ENCODE measurements at places on chromosomes 7 and 10.

DNA sequence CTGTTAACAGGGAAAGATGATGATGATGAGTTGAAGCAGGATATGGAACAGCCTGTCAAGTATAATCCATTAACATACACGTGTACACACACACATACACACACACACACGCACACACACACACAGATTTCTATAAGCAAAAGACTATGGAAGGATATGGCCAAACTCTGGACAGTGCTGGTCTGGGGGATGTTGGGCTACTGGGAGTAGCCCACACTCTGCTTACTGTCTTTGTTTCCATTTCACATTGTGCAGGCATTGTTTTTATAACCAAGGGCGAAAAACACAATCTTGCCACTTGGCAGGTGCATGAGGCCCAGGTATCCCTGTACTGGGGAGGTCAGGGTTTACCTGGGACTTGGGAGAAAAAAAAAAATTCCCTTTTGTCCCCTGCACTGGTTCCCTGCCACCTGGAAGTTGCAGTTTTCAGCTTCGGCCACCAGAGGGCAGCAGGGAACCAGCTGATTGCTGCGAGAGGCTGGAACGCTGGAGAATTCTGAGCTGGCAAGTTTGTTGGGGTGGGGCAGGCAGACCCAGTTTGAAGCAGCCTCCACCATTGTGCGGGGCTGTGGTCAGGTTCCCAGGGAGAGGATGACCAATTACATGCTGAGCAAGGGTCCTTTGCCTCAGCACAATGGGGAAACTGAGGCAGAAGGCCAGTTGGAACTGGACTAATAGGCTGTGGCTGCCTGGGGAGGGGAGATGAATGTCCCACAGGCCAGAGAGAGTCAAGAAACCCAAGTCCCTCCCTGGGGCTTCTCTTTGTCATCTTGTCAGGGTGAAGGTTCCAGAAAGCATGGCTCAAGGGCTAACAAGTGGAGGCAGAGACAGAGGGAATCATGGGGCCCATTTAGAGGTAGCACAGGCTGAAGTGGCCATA lies 27.3 kb downstream of the PPIF start:
- peak; percentile 4 for DNase-seq

DNA sequence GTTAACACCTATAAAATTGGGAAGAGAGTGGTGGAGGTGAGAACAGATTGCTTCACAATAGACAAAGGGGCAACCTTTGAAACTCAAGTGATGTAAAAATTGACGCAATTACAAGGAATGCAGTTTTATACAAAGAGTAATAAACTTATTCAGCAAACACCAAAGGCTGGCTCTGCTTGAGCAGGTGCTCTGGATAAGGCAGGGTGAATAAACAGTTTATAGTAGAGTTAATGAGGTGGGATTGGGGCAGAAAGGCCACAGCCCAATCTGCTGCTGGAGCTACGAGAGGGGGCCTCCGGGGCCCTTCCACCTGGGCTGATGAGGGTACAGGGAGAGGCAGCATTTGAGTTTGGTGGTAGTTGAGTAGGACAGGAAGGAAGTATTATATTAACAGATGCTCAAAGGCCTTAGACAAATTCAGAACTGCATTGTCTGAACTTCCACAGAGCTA lies 6.0 kb downstream of the MUC12 start:
- no peak for DNase-seq

DNA sequence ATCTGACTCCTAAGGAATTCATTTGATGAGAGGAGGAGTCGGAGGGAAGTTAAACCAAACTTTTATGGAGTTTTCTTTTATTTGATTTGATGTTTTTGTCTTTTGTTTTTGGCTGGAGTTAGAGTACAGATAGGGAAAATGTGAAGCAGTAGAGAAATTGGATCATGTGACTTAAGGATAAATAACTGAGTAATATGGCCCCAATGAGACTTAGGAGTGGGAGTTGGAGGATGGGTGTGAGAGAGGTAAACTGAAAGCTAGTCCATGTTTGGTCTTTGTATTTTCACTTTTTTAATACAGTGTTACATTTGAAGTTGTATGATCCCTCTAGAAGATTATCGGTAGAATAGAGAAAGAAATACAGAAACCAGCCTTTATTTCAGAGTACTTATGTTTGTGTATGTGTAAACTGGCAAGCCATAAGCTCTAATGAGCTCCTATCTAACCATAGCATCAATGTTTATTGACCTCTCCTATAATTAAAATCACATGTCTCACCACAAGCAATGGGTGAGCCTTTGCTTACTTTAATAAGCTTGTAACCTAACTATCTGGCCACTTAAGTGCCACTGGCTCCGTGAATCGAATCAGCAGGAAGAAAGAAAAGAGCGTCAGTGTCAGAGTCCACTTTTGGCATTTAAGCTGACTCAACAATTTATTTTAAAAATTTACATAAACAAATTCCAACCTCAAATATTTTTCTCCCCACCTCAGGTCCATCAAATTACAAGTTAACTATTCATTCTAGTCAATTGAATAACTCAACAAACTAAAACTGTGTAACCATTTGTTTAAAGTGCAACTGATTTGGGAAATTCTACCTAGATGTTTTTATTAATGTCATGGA lies 113.8 kb downstream of the EPDR1 start:
- no peak for DNase-seq

DNA sequence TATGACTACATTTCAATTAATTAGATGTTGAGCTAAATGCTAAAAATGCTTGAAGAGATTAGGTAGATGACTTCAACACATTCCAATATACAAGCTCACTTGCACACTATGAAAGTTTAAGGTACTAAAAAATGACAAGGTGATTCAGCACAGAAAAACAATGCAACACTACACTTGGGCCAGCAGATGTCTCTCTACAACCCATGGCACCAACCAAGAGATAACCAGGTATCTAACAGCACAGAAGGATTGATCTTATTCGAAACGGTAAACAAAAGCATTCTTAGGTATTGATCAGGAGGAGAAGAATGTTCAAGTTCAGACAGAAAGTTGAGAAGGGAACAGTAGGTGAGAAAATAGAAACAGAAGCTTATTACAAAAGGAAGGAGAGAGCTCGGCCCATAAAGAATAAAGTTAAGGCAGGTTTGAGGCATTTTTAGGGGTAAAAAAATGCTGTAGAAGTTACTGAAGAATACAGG lies 248.2 kb upstream of the KLF14 start:
- DNase-seq: peak; percentile 63

DNA sequence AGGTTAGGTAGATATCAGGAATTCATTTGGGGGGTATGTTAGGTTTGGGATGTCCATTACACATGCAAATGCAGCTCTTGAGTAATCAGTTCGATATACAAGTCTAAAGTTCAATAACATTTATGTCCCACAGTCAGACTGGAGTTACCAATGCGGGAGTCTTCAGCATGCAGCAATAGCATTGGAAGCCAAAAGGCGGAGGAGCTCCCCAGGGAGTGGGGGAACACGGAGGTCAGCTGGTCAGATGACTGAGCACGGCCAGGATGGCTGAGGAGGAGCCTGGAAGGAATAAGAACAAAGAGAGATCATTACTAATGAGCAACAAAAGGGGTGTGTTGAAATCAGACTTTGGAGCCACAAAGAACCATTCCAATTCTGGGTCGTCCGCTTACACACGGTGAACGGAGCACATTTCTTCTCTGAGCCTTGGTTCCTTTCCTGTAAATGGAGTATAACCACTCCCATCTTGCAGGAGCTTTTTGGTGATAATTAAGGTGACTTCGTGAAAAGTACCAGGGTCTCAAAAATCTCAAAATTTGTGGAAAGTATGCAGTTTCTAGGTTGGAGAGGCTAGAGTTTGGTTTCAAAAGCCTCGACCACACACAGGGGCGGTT lies 478 bp upstream of the ZNF22 start:
- DNase-seq: peak; percentile 43

DNA sequence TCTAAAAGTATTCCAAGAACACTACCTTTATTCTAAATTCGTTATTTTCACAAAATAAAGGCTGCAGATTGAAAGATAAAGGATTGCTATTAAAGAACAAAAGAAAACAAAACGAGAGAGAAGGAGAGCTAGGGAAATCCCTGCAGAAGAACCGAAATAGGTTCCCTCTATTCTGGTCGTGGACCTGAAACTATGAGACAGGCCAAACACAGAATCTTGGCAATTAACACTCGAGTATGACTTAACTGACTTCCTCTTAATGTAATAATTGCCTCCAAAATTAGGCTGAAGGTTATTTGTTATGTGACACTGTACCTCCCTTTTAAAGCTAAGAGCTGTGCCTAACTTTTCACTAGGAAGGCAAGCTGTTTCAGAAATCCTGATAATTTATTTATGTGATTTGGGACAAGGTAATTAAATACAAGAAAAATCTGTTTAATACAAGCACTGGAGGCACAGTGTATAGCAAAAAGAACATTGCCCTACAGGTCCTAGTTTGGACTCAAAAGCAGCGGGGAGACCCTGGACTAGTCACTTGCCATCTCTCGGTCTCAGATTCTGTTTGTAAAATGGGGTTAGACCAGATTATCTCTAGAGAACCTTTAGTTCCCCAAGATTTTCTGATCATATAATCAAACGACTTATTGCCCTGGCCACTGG lies 11.6 kb downstream of the NAMPT start:
- DNase-seq: no peak

DNA sequence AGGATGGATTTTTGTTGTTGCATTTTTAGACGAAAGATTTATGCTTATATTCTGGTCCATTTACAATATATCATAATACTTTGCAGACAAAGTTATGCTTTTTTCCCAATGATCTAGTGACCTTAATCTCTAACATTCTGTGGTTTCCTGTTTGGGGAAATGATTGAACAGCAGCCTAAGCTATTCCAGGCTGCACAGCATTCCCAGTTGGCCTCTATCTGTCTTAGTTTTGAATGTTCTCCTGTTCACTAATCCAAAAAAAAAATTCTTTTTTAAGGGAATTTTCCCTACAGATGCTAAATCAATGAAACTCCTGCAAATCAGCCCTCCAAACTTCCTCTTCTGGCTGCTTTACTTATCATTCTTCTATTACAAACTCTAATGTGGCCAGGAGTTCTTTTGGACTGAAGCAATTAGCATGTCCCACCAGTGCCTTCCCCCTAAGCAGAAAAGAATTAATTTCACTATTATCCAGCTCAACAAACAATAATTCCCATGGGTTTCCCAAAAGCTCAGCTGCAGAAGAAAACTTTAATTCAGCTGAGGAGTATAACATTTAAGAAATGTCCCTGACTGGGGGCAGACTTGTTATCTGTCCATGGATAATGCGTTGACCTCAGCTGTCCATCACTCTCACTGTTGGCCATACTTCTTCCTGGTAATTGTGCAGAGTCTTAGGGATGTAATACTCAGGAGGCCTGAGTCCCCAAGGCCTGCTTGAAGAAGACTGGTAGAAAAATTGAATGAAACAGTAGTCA lies 81.9 kb upstream of the TRIL start:
- no peak for DNase-seq

DNA sequence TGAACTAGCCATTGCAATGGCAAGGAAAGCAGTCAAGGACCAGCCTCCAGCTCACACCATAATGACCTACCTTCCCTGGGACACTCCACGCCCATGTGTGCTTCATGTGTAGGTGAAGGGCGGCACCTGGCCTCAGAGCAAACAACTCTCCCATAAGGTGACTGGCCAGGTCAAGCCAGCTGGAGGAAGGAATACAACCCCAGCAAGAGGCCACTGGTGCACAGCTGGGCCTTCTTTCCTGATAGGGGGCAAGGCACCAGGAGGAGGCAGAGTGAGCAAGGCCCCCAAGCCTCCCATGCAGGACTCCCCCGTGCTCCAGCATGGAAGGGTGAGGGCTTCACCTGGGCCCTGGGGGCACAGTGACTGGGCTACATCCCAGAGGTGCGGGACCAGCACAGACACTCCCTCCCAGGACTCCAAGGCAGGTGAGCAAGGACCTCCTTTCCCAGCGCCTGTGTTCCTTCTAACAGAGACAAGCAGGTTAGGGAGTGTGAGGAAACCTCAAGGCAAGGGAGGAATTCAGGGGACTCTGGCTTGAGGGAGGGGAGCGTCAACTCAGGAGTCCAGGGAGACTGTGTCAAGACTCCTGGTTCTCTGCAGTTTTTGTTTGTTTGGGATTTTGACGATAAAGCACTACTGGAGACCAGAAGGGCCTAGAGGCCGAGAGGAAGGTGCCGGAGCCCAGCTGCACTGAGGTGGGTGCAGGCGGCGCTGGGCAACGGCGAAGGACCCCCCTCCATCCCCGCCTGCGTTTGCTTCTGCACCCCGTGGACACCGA lies 1.7 kb downstream of the PTPRN2 start:
- no peak for DNase-seq

- no peak for DNase-seq
These were observed 190.8 kb downstream of the GFRA1 start for GRCh38 chr10:116082206-116082605.

GRCh38 chr10:71694567-71694968 lies 25.0 kb downstream of the C10orf105 start:
- no peak for DNase-seq

- no peak for DNase-seq
These were observed 42.8 kb downstream of the GLI3 start for GRCh38 chr7:42194238-42194637.

GRCh38 chr7:23335136-23335535 lies 36.0 kb downstream of the MALSU1 start:
- DNase-seq: no peak

GRCh38 chr10:51743146-51743545 lies 43.8 kb upstream of the CSTF2T start:
- DNase-seq: no peak

DNA sequence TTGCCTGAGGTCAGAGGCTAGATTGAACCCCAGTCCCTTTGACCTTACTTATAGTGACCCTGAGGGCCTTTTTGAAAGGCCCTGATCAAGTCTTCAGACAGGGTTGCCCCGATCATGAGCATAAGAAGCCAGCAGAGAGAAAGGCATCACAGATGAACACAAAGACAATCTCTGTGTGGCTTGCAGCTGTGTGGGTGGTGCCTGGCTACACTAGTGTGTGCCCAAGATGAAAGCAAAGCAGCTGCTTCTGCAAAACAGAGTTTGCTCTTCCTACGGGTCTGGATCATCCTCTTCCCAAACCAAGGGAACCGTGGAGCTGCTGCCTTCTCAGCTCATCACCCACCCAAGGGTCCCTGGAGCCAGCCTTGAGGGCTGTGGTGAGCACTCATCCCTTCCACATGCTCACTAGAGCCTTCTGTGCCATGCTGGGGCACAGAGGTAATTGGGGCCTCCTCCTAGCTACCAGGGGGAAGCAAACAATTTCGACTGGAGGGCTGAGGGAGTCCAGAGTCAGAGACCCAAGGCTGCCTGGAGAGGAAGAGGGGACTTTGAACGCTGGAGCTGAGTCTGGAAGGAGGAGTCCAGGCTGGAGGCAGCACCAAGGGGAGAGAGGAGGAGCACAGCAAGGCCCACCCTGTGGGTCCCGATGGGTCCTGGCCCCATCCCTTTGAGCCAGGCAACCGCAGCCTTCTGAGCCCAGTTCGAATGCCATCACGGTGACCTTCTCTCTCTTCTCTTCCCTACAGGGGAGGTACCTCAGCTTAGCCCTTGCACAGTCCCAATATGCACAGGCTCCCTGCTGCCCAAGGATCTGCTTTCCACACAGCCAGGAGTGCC lies 42.3 kb downstream of the ANTXRL start:
- no peak for DNase-seq

GRCh38 chr10:98131619-98132018 lies 2.8 kb upstream of the R3HCC1L start:
- no peak for DNase-seq

DNA sequence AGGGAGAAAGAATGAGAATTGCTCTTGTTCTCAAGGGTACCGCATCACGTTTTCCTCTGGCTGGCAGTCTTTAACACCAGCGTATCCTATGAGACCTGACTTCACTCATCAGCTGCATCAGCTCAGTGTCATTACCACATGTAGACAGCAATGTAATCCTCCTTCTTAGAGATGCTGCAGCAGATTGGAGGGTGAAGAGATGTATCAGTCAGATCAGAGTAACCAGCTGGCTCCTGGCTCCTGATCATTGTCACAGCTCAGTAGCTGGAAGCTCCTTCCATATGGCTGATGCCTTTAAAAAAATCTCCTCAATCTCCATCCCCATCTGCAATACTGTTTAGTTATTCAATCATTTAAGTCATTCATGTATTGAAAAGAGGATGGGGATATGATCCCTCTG lies 39.7 kb upstream of the EPHB6 start:
- DNase-seq: no peak
